Activated CD8-positive, alpha-beta memory T cell treated with anti-CD3 and anti-CD28 coated beads, Interleukin-2, amount 10 ng/mL, durations not matched to agents 7 days and 5 days (primary cell): ENCODE measurements at places on chromosomes 6 and 20. TPM values are rescaled to one million over a fixed set of nuclear protein-coding genes. Genes with fewer than 3 reads are reported as not detected.
A peak's percentile ranks its signal among the peaks of the same experiment; 100 is the strongest.

DNA sequence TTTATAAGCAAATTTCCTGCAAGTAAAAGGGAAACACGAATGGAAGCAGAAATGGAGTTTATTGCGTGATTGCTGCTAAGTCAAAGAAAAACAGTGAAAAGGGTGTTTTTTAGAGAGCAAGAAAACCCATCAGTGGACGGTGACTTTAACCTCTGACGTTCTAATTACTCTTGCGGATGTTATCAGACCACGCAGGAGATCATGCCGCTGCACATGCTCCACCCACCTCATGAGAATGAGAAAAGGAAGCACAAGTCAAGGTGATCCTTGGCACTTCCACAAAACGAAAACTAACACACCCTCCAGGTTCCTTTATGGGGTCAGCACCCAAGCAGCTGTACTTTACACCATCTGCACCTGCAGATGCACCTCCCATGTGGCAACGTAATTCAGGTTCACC, 45.0 kb downstream of the LYRM4 start:
- H3K36me3 ChIP-seq, result no peaks in the 10 kb centered on the region
- no peak for DNase-seq
- no peaks in the 10 kb centered on the region for H3K27me3 ChIP-seq
- H3K4me1 ChIP-seq, result peaks cover 9% of the 10 kb centered on the region
- H3K4me3 ChIP-seq, result no peak overlapping the region

DNA sequence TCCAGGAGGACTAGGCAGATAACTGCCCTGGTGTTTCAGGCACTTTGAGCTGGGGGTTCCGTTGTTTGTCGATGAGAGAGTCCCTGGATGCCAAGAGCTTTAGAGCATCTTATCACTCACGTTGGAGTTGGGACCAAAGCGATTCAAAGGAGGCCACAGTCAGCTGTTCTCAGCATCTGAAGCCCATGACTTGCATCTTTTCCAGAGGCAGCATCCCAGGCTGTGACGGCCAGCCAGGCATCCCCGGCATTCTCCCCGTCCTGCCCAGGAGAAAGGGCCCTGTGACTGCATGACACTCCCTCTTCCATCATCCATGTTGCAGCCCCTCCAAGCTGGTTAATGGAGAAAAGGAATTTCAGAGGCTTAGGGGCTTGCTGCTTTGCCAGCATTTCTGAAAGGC, 520.3 kb downstream of the CDH26 start:
- no peaks in the 10 kb centered on the region for H3K27me3 ChIP-seq
- no peak for DNase-seq
- no peaks in the 10 kb centered on the region for H3K36me3 ChIP-seq
- no peak overlapping the region for H3K27ac ChIP-seq
- no peak overlapping the region for H3K4me3 ChIP-seq
- no peaks in the 10 kb centered on the region for H3K4me1 ChIP-seq

DNA sequence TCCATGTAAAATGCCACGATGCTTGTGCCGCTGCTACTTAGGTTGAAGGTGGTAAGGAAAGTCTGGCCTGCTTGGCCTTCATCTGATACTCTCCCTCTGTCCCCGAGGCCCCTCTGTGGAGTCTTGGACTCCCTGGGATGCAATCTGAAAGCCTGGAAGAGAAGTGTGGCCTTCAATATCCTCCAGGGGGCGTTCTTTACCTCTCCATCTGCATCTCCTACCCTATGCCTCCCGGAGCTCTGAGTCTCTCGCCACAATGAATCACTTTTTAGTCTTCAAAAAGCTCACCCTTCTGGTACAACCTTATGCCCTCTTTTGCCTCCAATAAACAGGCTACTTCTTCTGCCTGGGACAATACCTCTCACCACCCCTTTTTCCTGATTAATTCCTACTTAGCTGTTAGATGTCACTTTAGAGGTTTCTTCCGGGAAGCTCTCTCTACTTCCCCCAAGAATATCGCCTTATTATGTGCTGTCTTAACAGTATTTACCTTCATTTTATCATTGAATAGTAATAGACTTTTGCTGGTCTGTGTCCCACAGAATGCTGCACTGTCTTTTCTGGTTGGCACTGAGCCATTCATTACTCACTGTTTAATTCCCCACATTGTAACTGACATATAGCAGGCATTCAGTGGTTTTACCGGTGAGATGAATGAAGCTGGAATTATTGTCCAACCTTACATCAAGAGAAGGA, 13.9 kb upstream of the ATG5 start:
- H3K27me3 ChIP-seq, result peaks cover 28% of the 10 kb centered on the region
- DNase-seq, result peak; percentile 66
- no peaks in the 10 kb centered on the region for H3K36me3 ChIP-seq
- H3K4me3 ChIP-seq, result no peak overlapping the region

DNA sequence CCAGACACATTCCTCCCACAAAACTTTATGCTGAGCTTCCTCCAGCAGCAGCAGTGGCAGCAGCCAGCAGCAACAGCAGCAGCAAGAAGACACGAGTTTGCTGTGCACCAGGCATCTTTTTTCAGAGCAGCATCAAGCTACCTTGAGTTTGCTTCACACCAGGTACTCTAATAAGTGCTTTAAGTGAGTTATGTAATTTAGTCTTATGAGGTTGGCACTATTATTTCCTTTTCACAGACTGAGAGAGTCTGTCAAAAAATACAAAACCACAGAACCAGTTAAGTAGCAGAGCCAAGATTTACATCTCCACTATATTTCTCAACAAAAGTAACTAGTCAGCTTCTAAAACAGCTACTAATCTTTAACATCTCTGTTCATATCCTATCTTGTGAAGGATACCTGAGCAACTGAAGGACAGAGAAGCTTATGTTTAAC, 23.7 kb downstream of the RANBP9 start:
- peaks cover 45% of the 10 kb centered on the region for H3K4me1 ChIP-seq
- peak overlapping the region; percentile 25 for H3K27ac ChIP-seq
- no peak overlapping the region for H3K4me3 ChIP-seq
- H3K27me3 ChIP-seq, result no peaks in the 10 kb centered on the region
- no peak for DNase-seq

COL21A1 gene
- not detected for total RNA-seq

GSS gene
- total RNA-seq, result 59.4 TPM

- H3K36me3 ChIP-seq, result no peaks in the 10 kb centered on the region
- no peak overlapping the region for H3K4me3 ChIP-seq
- no peak for DNase-seq
- H3K27me3 ChIP-seq, result no peaks in the 10 kb centered on the region
- H3K4me1 ChIP-seq, result no peaks in the 10 kb centered on the region
These were observed 18.4 kb upstream of the DAAM2 start for GRCh38 chr6:39773782-39774181.

- H3K36me3 ChIP-seq, result no peaks in the 10 kb centered on the region
- no peak overlapping the region for H3K4me3 ChIP-seq
- DNase-seq, result no peak
- H3K27ac ChIP-seq, result no peak overlapping the region
These were observed 129.8 kb downstream of the ALDH8A1 start for GRCh38 chr6:134819863-134820800.

- no peak overlapping the region for H3K27ac ChIP-seq
- peaks cover 74% of the 10 kb centered on the region for H3K27me3 ChIP-seq
- no peak overlapping the region for H3K4me3 ChIP-seq
- no peak for DNase-seq
These were observed 496 bp downstream of the GRM4 start for GRCh38 chr6:34145161-34146020.

RIMS1 gene
- total RNA-seq, result not detected

GRCh38 chr6:11260249-11261038, 28.0 kb upstream of the NEDD9 start:
- H3K27me3 ChIP-seq, result no peaks in the 10 kb centered on the region
- peak overlapping the region; percentile 40 for H3K27ac ChIP-seq
- peaks cover 62% of the 10 kb centered on the region for H3K4me1 ChIP-seq
- no peak overlapping the region for H3K4me3 ChIP-seq
- peaks cover 49% of the 10 kb centered on the region for H3K36me3 ChIP-seq
- DNase-seq, result no peak

DNA sequence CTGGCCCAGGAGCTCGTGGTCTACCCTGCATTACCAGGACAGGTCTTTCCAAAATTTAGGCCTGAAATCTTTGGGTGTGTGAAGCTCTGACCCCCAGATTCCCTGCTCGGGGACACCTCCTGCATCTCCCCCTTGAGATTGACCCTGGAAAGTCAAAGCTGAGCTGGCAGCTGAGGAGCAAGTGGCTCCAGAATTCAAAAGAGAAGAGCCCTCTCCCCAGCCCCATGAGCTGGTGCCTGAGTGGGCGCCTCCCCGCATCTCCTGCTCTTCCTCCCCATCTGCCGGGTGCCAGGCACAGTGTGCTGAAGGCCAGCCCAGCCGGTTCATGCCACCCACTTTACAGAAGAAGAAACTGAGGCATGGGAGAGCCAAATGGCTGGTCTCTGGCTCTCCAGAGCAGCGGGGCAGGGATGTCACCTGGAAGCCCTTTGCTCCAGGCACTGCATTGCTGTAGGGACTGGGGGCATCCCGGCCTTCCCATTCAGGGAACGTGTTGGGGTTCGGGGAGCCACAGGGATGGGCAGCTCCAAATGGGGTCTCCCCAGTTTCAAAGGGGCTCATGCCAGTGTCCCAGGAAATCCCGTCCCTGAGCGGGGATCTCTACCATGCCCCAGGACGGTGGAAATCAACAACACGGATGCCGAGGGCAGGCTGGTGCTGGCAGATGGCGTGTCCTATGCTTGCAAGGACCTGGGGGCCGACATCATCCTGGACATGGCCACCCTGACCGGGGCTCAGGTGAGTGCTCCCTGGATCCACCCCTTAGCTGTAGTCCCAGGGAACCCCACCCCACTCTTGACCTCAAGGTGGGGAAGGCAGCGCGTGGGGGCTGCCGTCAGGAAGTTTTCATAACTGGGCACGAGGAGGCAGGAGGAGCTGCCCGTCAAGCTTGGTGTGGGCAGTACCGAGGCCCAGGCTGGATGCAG, 20.5 kb downstream of the NPEPL1 start:
- peak; percentile 30 for DNase-seq
- no peaks in the 10 kb centered on the region for H3K27me3 ChIP-seq
- H3K36me3 ChIP-seq, result no peaks in the 10 kb centered on the region
- H3K4me1 ChIP-seq, result no peaks in the 10 kb centered on the region
- H3K27ac ChIP-seq, result no peak overlapping the region

GPR6 gene
- not detected for total RNA-seq

DNA sequence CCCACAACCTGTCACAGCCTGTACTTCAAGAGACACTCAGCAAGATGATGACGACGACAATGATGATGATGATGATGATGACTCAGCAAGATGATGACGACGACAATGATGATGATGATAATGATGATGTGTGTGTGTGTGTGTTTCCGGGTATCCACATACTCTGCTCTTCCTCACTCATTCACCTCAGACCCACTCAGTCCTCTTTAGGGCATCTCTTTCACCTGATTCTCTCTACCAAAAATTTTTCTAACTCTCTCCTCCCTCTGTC, 1.2 kb upstream of the EIF6 start:
- H3K4me3 ChIP-seq, result peak overlapping the region; percentile 84
- H3K27me3 ChIP-seq, result no peaks in the 10 kb centered on the region
- peak overlapping the region; percentile 64 for H3K27ac ChIP-seq

GRCh38 chr6:15511248-15512125, 151.3 kb downstream of the DTNBP1 start:
- no peak for DNase-seq
- H3K27ac ChIP-seq, result no peak overlapping the region
- H3K4me1 ChIP-seq, result no peaks in the 10 kb centered on the region
- H3K36me3 ChIP-seq, result peaks cover 12% of the 10 kb centered on the region
- H3K4me3 ChIP-seq, result no peak overlapping the region

DNA sequence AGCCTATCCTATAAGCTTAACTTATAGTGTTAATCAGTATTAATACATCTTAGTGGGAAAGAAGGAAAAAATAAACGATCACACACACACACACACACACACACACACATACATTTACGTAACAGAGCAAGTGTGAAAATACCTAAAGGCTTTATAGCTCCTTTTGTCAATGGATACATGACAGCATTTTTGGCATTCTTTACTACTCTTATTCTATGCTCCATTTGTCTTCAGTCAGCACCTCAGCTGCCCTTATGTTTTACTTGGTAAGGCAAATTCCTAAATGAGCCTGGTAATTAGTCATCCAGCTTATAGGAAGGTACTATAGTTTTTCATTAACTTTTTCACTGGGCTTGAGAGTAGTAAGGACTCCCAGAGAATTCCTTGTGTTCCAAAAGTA, 25.1 kb upstream of the SLC17A3 start:
- H3K4me1 ChIP-seq, result peaks cover 2% of the 10 kb centered on the region
- H3K27me3 ChIP-seq, result peaks cover 3% of the 10 kb centered on the region
- H3K27ac ChIP-seq, result no peak overlapping the region
- no peaks in the 10 kb centered on the region for H3K36me3 ChIP-seq

DNA sequence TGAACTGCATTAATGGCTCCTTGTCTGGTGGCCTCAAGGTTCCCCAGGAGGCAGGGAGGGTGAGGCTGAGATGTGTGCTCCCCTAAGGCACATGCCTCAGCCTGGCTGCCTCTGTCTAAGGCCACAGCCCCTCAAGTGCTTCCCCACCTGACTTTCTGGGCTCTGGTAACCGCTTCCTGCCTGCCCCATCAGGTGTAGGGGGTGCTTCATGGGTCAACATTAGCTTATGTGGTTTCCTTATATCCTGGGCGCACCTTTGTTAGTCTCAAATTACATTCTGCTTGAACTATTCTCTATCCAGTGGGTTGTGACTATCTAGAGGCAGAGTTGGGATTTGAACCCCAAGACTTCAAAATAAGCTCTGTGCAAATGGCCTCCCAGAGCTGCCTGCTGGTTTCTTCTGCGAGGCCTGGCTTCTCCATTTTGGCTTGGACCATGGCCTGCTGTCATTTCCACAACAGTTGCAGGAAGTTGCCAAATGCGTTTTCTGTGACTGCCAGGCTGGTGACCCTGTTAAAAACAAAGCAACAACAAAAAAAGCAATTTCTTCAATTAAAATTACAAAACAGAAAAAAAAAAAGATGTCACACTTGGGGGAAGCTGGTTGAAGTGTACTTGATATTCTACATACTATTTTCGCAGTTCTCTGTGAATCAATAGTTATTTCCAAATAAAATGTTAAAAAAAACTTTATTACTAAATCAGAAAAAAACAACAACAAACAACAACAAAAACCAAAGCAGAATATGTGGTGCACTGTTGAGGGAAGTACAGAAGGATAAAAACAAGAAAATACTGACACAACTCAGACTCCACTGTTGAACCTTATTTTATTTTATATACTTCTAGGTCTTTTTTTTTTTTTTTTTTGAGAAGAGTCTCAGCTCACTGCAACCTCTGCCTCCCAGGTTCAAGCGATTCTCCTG, 20.0 kb upstream of the ZNFX1 start:
- peaks cover 14% of the 10 kb centered on the region for H3K4me1 ChIP-seq
- peaks cover 21% of the 10 kb centered on the region for H3K36me3 ChIP-seq
- peak; percentile 77 for DNase-seq
- H3K27ac ChIP-seq, result peak overlapping the region; percentile 86

CLVS2 gene
- total RNA-seq, result not detected

DNA sequence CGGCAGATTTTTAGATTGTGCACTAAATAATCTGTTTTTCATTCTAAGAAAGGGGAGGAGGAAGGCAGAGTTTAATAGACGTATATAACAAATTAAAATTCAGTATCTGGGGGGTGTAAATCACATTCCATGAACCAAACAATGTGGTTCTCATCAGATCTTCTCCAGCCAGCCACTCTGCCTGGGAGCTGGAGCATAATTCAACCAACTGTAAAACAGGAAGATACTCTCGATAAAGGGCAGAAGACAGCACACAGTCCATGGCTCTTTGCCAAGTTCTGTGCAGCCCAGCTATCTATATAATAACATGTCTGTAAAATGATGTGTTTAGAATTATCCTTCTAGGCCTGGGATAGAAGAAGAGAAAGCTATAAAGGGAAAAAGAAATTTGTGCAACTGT, 289.9 kb upstream of the ZFP64 start:
- no peak overlapping the region for H3K27ac ChIP-seq
- H3K36me3 ChIP-seq, result no peaks in the 10 kb centered on the region
- H3K27me3 ChIP-seq, result no peaks in the 10 kb centered on the region
- H3K4me3 ChIP-seq, result no peak overlapping the region

GRCh38 chr6:111846492-111847409, 26.5 kb downstream of the FYN start:
- no peak for DNase-seq
- no peaks in the 10 kb centered on the region for H3K27me3 ChIP-seq
- no peak overlapping the region for H3K27ac ChIP-seq
- peaks cover 14% of the 10 kb centered on the region for H3K36me3 ChIP-seq
- peaks cover 71% of the 10 kb centered on the region for H3K4me1 ChIP-seq
- peak overlapping the region; percentile 34 for H3K4me3 ChIP-seq
